ENCODE measurements at places on chromosomes 5 and 9.

DNA sequence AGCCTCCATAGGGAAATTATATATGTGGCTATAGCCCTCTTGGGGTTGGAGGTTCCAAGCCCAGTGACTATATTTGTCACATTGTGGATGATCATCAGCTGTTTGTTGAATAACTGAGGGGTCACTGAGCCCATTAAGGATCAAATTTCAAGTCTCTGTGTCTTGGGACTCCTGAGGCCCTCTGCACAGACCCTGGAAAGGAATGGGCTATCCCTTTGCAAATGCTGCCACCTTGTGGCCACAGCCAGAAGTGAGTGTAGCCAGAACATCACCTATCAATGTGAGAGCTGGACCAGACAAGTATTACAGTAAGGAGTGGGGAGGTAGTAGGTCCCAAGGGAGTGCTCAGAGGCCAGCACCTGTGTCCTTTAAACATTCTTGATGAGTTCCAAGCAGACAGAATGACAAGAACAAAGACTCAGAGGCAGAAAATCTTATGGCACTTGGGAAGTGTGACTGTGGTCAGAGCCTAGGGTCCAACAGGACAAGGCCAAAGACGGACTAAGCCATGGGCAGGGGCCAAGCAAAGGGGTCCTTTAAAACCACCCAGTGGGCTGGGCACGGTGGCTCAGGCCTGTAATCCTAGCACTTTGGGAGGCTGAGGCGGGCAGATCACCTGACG is 8.2 kb downstream of the RPP25L start:
- DNase-seq: peak; percentile 35

- DNase-seq: no peak
Observed at GRCh38 chr9:132663117-132663516, 6.7 kb downstream of the DDX31 start.

- no peak for DNase-seq
Observed at GRCh38 chr5:120644516-120644915, 180.4 kb downstream of the PRR16 start.

DNA sequence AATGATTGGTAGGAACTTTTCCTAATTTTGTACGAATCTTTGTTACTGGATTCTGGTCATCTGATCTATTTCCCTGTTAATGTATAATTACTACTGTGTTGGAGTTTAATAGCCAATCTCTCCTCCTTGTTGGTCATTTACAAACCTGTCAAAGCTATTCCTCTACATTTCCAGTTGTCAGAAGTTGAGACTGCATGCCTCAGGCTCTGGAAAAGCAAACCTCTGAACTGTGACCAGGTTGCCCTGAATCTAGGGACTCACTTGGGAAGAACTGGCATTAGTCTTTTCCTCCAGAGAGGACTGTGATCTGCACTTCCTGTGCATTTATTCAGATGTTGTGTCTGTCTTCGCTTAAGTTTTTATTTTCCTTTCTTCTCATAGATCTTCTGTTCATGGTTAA is 16.1 kb downstream of the PDLIM4 start:
- peak; percentile 28 for DNase-seq

DNA sequence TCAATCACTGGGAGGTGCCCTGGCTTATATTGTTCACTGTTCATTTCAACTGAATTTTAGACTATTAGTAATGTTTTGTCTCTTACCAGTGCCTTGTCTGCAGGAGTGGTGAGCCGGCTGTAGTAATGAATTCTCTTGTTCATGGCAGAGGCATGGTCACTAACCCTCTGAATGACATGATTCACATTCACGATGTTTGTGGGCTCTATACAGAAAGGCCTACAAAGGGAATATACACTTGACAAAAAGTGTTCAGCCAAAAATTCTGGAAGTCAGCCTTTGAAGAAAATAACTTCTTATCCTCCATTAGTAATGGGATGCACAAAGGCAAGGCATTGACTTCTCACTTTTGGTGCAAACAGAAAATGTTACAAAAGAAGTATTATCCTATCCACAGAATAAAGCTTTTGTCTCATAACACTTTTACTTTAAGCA is 39.6 kb downstream of the SLC38A9 start:
- DNase-seq: no peak

- DNase-seq: no peak
Observed at GRCh38 chr5:71830681-71831539, 111.8 kb downstream of the CARTPT start.

- no peak for DNase-seq
Observed at GRCh38 chr9:77021922-77022782, 2.7 kb downstream of the FOXB2 start.

- DNase-seq: no peak
Observed at GRCh38 chr5:140141241-140141640, 15.5 kb downstream of the IGIP start.

DNA sequence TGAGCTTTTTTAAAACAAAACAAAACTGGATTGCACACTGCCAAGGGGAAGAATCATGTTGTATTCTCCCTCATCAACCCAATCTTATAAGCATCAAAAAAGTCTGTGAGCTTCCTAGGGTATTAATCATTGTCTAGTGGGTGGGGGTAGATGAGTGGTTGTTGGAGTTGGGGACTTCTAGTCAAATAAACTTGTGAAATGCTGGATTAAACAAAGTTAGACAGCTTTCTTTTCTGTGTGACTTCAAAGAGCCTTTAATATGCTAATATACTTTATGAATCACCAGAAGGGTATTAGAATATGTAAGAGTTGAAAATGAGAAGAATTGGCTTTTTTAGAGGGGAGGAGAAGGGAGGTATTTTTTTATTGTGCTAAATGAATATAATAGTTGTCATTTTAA is 87.7 kb downstream of the GALNT10 start:
- no peak for DNase-seq

All from RCC 7860 (cell line).